Activated CD8-positive, alpha-beta memory T cell treated with anti-CD3 and anti-CD28 coated beads for 1 hour (primary cell): ENCODE measurements at places on chromosomes 4 and X.

DNA sequence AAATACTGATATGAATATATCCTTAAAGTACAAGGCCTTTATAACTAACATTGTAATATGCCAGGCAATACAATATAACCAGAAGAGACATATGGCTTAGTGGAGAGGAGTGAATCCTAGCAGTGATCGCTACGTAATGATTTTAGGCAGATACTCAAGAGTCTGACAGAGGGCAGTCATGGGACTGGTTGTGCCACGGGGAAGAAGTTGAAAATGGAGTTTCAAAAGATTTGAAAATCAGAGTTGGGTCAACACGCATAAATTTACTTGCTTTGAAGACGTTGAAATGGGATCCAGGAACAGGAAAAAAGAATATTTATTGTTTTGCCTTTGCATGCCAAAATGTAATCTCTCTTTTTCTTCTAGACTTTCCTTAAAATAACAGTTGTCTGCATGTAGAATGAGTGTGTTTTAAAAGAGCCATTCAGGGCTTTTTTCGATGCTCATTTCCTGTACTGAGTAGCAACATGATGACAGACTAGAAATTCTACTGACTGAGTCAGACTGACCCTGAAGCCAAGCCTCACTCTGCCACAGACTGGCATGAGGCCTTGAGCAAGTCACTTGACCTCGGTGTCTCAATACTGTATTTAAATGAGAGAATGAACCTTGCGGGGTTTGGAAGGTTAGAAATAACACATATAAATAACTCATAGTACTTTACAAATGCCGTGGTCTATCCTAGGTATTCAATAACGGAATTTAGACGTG, 8.1 kb upstream of the SMS start:
- no peak for DNase-seq

GRCh38 chr4:153151535-153152455, 52.4 kb upstream of the TRIM2 start:
- no peak for DNase-seq

GRCh38 chrX:132266583-132267355, 47.5 kb upstream of the RAP2C start:
- DNase-seq = no peak

DNA sequence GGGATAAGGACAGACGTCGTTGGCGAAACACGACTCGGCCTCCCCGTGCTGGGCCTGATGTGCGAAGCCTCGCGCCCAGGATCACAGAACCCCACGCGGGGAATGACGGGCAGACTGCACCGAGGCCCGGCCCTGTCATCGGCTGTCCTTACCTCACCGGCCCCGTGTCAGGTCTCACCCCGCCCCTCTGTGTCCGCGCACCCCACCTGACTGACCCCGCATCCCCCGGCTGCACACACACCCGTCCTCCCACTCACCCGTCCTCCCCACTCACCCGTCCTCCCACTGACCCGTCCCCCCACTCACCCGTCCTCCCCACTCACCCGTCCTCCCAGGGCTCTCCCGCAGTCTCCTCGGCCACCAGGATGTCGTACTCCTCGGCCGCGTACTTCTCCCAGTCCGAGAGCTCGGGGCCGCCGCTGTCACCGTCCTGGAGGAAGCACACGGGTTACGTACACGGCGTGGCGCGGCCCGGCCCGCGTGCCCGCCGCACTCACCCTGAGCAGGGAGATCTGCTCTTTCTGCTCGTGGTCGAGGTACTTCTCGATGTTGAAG, 19.8 kb upstream of the GTPBP6 start:
- no peak for DNase-seq

DNA sequence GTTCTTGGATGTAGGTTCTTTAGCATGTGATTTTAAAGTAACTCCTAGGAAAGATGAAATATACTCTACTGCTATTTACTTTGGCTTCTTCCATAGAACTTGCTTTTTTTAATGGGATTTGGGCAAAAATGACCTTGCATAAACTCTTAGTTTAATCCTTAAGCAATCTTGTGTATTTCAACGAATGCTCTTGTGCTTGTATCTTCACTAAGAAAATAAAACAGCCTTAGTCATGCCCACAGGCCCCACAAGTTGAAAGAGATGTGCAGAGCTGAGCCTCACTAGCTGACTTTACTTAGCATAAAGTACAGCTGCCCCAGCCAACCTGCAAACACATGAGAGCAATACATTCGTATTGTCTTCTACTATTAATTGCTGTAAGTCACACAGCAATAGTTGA, 1609.2 kb downstream of the STIM2 start:
- no peak for DNase-seq

GRCh38 chrX:77693594-77693993, 92.4 kb downstream of the ATRX start:
- no peak for DNase-seq

DNA sequence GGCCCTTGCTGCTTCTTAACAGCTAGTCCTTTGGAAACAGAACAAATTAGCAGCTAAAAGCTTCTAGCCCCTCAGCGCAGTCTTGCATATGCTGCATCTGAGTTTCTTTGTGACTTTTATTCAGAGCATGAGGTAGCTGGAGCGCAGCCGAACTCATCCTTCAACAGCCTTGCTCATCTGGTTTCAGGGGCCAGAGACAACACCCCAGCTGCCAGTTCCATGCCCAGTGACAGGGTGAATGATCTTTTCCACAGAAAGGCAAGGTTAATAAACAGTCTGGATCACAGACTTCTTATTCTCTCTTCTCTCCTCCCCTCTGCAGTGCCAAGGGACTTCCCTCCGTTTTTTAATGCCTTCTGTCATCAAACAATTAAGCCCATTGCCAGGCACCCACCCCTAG, 216.6 kb upstream of the INTU start:
- DNase-seq = no peak

- DNase-seq = no peak
Observed at GRCh38 chr4:89306486-89307177, 968 bp downstream of the GPRIN3 start.

- DNase-seq = no peak
Observed at GRCh38 chr4:40492691-40493090, 137.0 kb downstream of the RBM47 start.

- DNase-seq = no peak
Observed at GRCh38 chrX:108131471-108131870, 39.9 kb downstream of the ATG4A start.

- DNase-seq = no peak
Observed at GRCh38 chr4:184807797-184808712, 17.7 kb downstream of the ACSL1 start.

- no peak for DNase-seq
Observed at GRCh38 chrX:101040197-101040596, 11.7 kb downstream of the TRMT2B start.

GRCh38 chrX:2373615-2374014, 127.2 kb downstream of the DHRSX start:
- DNase-seq = no peak

GRCh38 chr4:125334926-125335325, 20.2 kb downstream of the FAT4 start:
- no peak for DNase-seq

- DNase-seq = no peak
Observed at GRCh38 chr4:173346074-173346473, 11.9 kb upstream of the HMGB2 start.

- DNase-seq = no peak
Observed at GRCh38 chr4:107734120-107734519, 14.1 kb upstream of the PAPSS1 start.

GRCh38 chrX:97224148-97224547, 340.4 kb downstream of the RPA4 start:
- no peak for DNase-seq
